ENCODE measurements at places on chromosomes 12 and 14.
A peak's percentile ranks its signal among the peaks of the same experiment; 100 is the strongest.

GRCh38 chr12:45974171-45974719 lies 16.1 kb downstream of the SCAF11 start:
- no peak for DNase-seq

GRCh38 chr14:96922986-96923385 lies 125.8 kb downstream of the VRK1 start:
- DNase-seq = no peak

- peak; percentile 77 for DNase-seq
These were observed 911.7 kb upstream of the TMEM132C start for GRCh38 chr12:127355061-127355841.

DNA sequence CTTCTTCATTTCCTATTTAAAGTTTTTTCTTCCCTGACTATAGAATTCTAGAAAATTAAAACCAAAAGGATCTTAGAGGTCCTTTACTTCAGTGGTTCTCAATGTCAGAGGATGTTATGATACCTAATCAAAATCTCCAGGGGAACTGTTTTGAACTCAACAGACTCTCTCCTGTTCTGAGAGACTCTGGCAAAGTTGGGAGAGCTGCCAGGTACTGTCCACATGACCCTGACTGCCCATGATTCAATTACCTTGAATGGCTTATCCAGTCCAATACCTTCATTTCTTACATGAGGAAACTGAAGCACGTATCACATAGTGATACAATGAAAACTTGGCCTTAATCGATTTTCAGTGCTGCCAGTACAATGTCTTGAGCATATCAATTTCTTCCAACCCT lies 16.6 kb downstream of the ALKBH1 start:
- DNase-seq = no peak

- DNase-seq = peak; percentile 65
These were observed at the start of gene FAM181A for GRCh38 chr14:93926873-93927799. TSS of gene FAM181A (plus strand) at chr14:93927344. CDS start at chr14:93928286, 942 bp downstream.

- no peak for DNase-seq
These were observed 5.6 kb downstream of the FBXO33 start for GRCh38 chr14:39426605-39427004.

- DNase-seq = no peak
These were observed 928 bp downstream of the EFCAB11 start for GRCh38 chr14:89953602-89954001.

- no peak for DNase-seq
These were observed 2.5 kb downstream of the AQP5 start for GRCh38 chr12:49963976-49964815.

- peak; percentile 86 for DNase-seq
These were observed 21.0 kb downstream of the RPGRIP1 start for GRCh38 chr14:21300892-21301291.

GRCh38 chr12:119841433-119842210 lies 35.5 kb downstream of the CIT start:
- DNase-seq = no peak

DNA sequence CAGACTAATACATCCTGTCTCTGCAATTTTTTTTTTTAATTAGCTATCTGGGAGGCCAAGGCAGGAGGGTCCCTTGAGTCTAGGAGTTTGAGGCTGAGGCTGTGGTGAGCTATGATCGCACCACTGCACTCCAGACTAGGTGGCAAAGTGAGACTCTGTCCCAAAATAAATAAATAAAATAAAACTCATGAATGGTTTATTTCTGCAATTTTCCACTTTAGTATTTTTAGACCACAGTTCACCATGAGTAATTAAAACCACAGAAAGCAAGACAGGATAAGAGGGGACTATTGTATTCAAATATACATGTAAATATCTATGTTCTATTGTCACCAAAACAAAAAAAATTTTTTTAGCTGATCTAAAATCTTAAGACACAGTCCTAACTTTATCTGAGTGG lies 17.8 kb downstream of the TAOK3 start:
- DNase-seq = no peak

GRCh38 chr12:29863665-29864064 lies 79.9 kb upstream of the TMTC1 start:
- no peak for DNase-seq

DNA sequence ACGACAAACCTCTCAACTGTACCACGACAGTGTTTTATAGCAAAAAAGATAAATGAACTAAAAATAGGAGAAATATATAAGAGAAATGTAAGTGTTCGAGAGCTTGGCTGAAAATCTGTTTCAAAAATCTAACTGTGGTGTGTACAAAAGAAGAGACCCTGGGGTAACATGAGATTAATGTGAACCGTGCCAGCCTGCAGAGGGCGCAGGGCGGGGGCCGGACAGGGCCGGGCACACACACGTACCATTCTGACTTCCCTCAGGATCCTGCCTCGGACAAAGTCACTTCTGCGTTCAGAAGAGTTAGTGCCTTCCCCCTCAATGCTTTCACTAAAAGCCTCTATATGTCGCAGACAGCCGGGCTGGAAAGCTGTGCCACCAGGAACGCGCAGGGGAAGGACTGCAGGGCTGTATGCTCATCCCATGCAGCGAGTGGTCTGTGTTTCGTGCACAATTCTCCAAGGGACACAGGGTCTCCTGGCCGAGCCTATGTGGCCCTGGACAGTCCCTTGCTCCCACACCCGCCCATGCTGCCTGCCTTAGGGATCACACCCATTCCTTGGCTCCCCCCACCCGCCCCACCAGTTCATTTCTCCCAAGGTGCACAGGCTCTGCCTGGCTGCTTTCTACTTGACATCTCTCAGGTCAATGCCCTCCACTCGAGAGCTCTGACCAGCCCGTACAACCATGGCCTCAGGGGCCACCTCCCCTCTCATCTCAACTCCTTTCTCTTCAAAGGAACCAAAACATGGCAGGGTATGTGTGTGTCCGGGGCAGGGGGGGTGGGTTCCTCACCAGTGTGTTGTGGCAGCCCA lies 8.5 kb downstream of the CDCA4 start:
- peak; percentile 63 for DNase-seq

GRCh38 chr14:77186911-77187648 lies 5.5 kb downstream of the TMEM63C start:
- DNase-seq = peak; percentile 46

- no peak for DNase-seq
These were observed 25.0 kb upstream of the P2RX7 start for GRCh38 chr12:121107681-121108080.

GRCh38 chr12:119578112-119578511 lies 15.5 kb upstream of the TMEM233 start:
- DNase-seq = no peak

DNA sequence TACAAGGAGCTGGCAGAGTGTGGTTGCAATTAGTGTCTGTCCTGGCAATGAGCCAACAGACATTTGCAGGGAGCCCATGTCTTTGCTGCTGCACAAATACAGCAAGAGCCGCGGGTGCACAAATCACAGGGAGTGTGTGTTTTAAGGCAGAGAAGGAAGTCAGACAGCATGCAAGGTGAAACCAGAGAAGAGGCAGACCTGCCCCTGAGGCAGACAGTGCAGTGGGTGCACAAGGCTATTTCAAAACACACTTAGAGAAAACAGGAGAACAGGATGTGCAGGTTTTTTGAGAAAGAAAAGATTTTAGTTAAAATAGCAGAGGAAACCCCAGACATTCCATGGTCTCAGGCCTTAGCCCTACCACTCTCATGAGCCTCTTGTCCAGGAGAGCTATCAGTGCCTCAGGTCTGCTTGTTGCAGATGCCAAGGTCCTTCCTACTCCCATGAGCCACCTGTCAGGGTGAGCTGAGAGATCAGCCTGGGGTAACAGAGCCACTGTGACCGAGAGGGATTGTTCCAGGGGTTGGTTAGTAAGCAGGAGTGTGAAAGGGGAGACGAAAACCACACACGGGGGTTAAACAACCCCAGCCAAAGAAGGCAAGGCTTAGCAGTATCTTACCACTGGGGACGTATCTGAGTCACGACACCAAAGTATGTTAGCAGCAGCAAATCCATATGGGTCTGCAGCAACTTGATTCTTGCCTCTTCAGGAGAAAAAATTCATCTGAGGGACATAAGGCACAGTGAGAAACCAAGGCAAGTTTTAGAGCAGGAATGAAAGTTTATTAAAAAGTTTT lies 78.1 kb downstream of the C14orf132 start:
- DNase-seq = no peak

- DNase-seq = no peak
These were observed 44.3 kb upstream of the STK38L start for GRCh38 chr12:27199638-27200300.

GRCh38 chr12:104669089-104669721 lies 212.5 kb downstream of the CHST11 start:
- peak; percentile 52 for DNase-seq

DNA sequence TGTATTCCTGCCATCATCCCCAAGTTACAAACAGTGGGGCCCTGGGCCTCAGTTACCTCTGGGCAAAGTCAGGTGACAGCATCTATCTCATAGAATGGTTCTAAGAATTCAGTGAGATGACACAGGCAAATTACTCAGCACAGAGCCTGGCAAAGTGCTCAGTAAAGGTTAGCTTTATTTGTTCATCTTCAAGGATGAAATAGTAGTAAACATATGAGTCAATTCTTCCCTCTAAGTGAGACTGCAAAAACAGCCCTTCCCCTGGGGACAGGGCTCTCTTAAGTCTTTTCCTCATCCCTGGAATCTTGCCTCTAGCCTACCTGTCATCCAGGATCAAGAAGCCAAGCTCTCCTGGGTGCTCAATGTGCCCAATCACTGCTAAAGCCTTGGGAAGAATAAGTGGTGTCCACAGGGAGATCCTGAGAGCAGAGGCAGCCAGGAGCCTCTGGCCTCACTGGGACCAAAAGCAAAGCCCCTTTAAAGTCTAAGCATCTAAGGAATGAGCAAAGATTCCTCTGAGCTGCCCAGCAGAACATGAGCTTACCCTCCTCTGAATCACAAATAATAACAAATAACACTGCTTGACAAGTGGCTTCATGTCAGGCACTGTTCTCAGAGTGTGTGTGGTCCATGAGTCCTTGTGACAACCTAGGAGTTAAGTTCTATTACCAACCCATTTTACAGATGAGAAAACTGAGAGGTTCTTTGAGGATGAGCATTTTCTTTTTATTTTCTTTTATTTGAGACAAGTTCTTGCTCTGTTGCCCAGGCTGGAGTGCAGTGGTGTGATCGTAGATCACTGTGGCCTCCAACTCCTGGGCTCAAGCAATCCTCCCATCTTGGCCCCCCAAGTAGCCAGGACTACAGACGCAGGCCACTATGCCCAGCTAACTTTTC lies 12.1 kb downstream of the NUAK1 start:
- DNase-seq = no peak

DNA sequence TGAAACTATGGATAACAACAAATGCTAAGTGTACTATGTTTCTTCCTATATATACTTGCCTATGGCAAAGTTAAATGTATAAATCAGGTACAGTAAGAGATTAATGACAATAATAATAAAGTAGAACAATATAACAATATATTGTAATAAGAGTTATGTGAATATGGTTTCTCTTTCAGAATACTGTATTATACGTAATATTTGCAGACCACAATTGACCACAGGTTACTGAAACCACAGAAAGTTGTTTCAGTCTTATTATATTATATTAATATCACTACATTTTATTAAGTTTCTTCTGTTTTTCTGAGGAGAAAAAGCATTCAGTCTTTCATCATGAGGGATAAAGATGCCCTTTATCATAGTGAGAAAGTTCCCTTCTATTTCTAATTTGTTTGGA lies 131.2 kb downstream of the EML1 start:
- DNase-seq = no peak

DNA sequence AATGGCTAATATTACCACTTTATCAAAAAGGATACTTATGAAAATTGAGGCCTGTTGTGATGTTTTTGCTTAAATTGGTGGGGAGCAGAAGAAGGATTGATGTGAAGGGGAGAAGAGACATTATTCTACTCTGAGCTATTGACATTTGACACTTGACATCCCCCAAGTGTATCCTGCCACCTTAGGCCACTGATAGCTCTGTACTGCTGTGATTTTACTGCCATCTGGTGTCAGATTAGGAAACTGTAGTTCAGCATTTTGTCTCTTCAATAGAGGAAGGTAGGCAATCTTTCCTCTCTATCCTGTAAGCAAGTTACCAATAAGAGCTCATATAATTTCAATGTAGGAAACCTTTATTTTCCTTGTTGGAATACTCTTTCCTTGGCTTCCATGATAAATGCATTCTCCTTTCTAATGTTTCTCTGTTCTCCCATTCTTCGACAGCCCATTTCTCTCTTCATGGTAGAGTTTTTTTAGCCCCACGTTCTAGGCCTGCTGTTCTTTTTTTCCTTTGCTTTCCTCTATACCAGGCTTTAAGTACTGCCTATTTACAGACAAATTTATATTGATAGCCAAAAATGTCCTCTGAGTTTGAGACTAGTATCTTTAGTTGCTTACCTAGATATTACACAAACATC lies 46.3 kb downstream of the PPHLN1 start:
- peak; percentile 57 for DNase-seq

DNA sequence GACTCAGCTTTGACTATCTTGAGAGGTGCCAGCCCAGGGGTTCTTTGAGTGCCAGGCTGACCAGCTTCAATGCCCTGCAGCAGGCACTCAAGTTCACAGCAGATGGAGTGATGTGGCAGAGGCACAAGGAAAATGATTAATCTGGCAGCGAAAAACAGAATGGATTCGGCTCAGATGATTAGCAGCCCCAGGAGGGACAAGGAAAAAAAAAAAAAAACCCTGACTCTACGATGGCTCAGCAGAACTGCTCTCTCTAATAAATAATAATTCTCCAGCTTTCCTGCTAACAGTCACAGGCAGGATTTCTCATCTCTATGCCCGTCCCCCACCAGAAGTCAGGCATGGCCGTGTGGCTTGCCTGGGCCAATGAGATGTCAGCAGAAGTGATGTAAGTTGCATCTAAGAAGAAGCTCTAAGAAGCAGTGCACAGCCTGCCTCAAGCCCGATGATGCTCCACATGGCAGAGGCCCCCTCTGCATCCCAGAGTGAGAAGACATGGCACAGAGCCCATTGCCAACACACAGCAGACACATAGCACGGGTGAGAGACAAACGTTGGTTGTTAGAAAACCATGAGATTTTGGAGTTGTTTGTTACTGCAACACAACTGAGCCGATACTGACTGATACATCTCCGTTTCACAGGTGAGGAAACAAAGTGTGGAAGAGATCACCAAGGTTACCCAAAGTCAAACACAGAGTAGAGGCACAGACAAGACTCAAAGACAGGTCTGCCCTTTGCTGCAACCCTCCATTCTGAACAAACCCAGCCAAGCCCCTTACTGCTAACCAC lies 111.0 kb downstream of the SCARB1 start:
- no peak for DNase-seq

- no peak for DNase-seq
These were observed 14.5 kb upstream of the KRT83 start for GRCh38 chr12:52335598-52336262.

DNA sequence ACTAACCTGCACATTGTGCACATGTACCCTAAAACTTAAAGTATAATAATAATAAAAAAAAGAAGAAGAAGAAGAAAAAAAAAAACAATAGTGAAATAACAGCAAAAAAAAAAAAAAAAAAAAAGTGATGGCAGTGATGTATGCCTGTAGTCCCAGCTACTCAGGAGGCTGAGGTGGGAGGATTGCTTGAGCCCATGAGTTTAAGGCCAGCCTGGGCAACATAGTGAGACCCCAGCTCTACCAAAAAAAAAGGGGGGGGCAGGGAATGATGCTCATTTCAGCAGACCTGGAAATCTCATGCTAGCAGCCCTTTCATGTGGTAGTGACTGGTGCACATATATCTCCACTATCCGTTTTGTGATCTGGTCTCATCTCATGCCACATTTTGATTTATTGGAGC lies 20.8 kb downstream of the TRAFD1 start:
- DNase-seq = no peak

Data from H7 (cell line).